ENCODE measurements at places on chromosomes 4 and X. TPM values are rescaled to one million over a fixed set of nuclear protein-coding genes. Genes with fewer than 3 reads are reported as not detected.

Gene HDX
- total RNA-seq = 10.6 TPM

- no peak for DNase-seq
Measured at GRCh38 chr4:39134683-39135306, 47.5 kb upstream of the WDR19 start.

DNA sequence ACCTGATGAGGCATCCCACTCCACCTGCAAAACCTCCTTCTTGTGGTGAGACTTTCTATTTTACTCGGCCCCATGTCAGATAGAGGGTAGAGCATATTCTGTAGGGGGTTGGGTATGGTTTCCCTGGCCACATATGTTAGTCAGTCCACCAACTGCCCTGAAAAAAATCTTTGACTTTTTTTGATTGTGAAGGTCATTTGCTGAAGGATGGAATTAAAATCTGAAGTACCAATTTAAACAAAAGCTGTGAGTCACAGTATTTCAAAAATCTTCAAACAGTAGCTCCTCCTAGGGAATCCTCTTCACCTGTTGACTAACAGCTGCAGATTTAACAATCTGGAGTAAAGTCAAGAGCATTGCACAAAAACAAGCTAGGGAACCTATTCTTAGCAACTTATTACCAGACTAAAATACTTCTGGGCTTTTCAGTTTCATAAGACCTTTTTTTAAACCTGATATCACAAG lies 8.0 kb upstream of the CCDC110 start:
- DNase-seq = no peak

DNA sequence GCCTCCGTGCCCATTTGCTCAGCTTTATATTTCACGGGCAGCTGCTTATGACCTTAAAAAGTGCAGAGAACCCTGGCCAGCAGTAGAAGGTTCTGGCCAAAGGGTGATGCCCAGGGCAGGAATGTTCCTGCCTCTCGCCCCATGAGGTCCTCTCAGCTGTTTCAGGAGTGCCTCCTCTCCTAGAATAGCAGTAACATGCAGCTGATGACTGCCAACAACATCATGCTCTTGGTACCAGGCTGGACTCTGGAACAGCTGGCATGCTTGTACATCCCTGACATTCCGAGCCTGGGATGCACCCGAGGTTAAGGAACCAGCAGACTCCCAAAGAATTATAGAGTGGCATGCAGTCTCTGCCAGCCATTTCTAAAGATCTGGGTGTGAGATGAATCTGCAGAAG lies 11.7 kb upstream of the TENM3 start:
- DNase-seq = no peak

GRCh38 chr4:87622303-87622702 lies 14.0 kb downstream of the DSPP start:
- DNase-seq = no peak

- DNase-seq = no peak
Measured at GRCh38 chr4:5545271-5545670, 163.1 kb downstream of the EVC2 start.

DNA sequence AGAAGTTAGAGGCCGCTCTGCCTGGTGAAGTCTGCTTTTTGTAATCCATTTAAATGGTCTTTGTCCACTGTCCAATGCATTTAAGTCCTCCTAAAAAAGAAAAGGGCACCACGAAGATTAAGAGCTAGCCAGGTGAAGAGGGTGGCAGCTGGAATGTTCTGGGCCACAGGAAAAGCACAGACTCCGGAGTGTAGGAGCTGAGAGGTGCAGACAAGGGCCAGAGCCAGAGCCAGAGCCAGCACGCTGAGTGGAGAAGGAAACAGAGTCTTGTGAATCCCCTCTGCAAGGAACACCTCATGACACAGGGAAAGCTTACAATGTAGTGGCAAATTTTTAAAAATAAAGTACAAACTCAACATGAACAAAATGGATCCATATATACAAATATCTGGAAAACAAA lies 83.6 kb downstream of the TSPAN5 start:
- no peak for DNase-seq

Gene MAGEA8
- not detected for total RNA-seq

DNA sequence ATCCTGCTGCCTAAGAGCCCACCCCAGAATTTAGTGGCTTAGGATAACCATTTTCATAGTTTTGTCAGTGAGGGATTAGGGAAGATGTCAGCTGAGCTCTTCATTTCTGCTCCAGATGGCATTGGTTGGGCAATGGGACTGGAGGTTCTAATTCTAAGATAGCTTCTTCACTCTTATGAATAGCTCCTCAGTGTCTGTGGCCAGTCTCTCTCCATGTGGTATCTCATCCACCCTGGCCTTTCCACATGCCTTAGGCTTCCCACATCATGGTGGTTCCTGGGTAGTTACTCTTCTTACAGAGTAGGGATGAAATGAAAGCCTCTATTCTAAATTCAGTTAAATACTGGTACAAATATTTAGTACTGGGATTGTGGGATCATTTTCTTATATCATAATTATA lies 31.3 kb downstream of the REPS2 start:
- DNase-seq = no peak

Gene RTL3
- not detected for total RNA-seq

DNA sequence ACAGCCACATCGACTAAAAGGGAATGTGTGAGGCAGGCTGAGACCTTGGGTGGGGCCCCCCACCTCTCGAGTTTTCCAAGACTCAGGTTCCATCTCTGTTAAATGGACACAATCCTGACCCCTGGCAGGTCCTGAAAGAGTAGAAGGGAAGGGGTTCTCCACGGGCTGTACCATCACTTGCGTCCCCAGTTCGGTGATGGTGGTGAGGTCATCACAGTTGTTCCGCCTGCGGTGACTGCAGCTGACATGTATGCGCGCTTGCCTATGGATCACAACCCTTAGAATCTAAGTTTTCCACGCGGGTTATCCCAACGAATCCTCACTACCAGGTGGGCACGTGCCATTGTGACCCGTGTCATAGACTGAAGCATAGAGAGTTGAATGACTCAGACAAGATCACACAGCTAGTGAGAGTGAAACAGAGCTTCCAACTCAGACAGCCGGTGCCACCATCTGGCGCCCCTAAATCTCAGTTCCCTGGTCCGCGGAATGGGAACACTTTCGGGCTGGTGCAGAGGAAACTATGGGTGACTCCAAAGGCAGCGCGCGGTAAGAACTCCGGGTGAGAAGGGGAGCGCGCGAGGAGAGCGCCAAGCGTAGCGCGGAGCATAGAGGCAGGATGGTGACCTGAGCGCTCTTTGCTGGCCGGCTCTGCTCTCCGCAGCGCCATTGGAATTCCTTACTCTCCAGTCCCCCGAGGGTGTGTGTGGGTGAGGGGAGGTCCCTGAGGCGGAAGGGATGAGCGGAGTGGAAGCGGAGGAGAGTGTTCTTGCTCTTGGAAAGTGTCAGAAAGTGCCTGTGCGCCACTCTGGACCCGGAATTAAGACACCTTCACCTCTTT lies 10.5 kb downstream of the MSX1 start:
- no peak for DNase-seq

Gene GAGE2A
- total RNA-seq = not detected

GRCh38 chr4:100495074-100495473 lies 22.7 kb downstream of the EMCN start:
- no peak for DNase-seq

DNA sequence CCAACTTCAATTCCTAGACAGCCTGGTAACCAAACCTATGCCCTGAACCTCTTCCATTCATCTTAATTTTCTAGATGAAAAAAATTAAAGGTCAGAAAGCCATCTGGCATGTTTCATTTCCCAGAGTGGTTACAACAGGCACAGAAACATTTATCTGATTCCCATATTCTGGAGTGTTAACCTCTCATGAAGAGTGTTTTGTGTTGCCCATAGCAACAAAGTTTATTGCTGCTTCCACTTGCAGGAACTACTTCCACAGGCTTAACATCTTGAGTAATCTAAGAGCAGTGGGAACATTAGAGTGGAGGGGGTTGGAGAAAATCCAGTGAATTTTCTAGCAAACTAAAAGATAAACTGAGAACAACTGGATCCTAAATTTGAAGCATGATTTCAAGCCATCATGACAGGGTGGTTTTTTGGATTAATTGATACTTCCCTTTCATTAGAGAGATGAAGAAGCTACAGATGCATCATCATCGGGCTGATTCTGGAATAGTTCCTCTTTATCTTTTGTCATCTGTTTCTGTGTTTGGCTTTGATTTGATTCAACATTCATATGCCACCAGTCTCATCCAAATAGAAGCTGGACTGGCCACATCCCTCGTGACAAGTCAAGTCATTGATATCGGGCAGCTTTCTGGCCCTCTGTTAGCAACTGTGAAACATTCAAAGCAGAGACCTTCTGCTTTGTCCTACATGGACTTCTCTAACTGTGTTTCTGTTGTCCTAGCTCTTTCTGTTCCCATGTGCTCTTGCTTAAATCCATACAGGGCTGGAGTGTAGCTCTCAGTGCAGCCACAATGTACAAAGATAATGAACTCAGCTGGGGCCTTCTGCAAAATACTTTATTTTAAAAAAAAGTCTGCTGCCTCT lies 167.3 kb downstream of the MID1IP1 start:
- no peak for DNase-seq

DNA sequence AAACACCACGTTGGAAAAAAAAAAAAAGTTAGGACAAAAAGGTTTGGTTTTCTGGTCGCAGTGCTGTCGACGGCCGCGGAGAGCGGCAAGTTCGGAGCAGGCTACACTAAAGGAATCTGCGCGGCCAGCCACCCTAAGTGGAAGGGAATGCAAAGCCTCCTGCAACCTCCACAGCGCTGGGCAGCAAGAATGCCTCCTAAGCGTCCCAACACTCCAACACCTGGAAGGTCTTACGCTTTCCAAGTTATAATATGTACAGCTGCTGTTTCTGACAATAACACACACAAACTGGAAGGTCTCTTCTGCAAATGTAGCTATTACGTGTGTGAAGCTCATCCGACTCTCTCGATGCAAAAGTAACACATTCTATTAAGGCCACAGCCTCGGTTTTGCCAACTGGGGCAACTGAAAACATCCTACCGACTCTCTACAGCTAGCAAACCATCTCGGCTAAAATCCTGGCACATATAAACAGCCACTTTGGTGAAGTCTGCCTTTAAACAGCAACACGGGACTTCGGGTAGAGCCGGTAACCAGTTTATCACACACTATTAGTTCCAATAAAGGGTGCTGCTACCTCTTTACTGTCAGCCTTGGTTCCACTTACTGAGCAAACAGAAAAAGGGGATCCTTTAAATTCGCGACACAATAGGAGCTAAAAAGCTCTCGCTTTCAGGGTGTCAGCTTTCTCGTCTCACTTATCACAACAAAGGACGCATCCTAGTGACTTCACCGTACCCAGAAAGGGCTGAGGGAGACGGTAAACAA lies 895 bp downstream of the SMIM14 start:
- peak; percentile 25 for DNase-seq

GRCh38 chr4:182973511-182973911 lies 56.3 kb upstream of the DCTD start:
- DNase-seq = no peak

Gene RNF212
- total RNA-seq = 5.0 TPM

Gene RADX
- total RNA-seq = 17.4 TPM

DNA sequence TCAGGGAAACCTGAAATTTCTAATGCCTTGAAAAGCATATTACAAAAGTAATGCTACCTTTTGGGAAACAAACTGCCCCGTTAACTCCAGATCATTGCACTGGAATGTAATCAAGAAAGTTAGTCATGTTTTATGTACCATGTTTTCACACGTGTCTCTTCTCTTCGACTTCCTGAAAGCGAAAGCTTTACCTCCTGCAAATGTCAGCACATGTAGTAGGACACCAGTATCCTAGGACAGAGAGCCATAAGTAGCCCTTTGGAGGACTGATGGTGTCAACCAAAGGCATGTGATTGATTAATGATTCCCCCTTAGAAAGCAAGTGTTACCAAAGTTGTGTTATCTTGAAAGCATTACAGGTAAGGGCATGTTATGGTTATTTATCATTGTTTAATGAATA lies 8.8 kb upstream of the MND1 start:
- no peak for DNase-seq

DNA sequence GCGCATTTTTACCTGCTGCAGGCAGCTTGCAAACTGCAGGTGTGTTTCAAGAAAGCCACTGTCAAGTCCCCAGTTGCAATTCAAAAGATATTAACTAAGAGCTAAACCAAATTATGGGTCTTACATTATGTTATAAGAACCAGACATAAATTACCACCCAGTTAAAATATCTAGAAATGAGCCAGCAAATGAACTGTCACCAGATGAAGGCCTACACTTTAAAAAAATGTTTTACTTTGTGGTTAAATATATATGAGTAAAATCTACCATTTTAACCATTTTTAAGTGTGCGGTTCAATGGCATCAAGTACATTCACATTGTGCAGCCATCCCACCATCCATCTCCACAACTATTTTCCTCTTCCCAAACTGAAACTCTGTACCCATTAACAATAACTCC lies 32.0 kb upstream of the TMEM131L start:
- DNase-seq = no peak
